ENCODE measurements at places on chromosomes 13 and 19.

- DNase-seq = no peak
Observed at GRCh38 chr13:73339086-73339485, 280.3 kb downstream of the KLF5 start.

- peak; percentile 12 for DNase-seq
Observed at GRCh38 chr13:19597523-19597922, 35.9 kb upstream of the MPHOSPH8 start.

- no peak for DNase-seq
Observed at GRCh38 chr19:19132912-19133311, 5.4 kb downstream of the TMEM161A start.

- DNase-seq = no peak
Observed at GRCh38 chr19:15298847-15299567, 33.3 kb downstream of the BRD4 start.

- peak; percentile 21 for DNase-seq
Observed at GRCh38 chr19:36573895-36574720, 1.0 kb upstream of the ZNF529 start.

DNA sequence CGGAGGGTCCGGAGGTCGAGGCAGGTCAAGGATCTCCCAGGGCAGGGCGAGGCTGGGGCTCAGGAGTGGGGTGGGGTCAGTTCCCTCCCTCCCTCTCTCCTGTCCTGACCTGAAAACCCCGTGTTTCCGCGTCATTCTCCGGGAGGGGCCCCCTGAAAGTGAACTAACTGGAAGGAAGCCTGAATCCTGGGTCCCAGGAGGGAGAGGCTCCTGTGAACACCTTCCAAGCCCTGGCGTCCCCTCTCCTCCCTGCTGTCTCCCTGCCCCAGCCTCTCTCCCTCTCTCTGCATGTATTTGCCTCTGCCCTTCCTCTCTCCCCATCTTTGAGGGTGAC, 741 bp upstream of the CADM4 start:
- no peak for DNase-seq

GRCh38 chr19:49104229-49104864, 9.8 kb upstream of the LIN7B start:
- no peak for DNase-seq

- DNase-seq = peak; percentile 34
Observed at GRCh38 chr13:49443357-49443703, 534 bp downstream of the CAB39L start.

DNA sequence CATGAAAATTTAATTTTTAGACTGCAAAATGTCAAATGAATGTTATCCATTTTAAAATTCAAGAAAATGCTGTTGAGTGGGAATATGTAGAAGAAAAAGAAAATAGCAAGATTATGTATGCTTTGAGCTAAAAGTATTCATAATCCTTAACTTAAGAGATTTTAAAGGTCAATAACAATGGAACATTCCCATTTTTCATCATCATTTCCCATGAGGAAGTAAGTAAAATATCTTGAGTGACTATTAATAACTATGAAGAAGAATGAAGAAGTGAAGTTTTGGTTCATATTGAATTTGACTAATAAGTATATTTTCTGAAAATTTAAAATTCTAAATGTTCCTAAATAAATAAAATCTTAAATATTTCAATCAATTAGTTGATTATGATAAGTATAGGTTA, 273.4 kb downstream of the DACH1 start:
- no peak for DNase-seq

DNA sequence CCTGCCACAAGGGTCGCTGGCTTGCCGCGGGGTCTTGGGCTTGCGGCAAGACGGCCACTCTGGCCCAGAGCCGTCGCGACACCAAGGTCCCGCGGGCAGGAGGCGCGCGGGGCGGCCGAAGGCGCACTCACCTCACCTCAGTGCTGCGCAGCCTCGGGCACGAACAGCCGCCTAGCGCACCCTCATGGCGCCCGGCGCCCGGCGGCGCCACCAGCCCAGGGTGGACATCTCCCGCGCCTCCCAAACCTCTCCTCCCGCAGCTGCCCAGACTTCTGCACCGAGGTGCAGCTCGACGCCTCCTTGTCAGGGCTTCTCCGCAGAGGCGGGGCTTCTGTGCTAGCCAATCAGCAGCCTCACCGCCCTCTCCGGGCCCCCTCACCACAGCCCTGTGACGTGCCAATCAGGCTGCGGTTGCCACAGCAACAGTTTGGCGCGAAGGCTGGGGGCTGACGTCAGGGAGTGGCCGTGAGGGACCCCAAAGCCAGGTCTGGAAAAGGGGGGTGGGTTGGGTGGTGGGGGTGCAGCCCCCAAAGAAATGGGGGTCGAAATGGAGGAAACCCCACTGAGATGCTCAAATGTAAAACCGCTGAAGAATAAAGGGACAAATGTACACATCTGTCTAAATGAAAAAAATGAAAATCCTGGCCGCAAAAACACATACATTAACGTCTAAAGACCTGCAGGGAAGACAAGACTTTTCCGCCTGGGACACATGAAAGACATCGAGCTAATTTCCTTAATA, at the start of the genes PEG3 and ZIM2:
Gene PEG3 (minus strand): TSS at position 276 of the 742 bp plus-strand sequence. CDS start 16,071 bp downstream, outside the sequence.
Gene ZIM2 (minus strand): TSS at position 276 of the 742 bp plus-strand sequence. CDS start 16,449 bp downstream, outside the sequence.
- DNase-seq = no peak

- no peak for DNase-seq
Observed at GRCh38 chr13:27827646-27828045, 35.4 kb downstream of the GSX1 start.

- no peak for DNase-seq
Observed at GRCh38 chr13:20311596-20311995, 79.5 kb upstream of the GJB6 start.

DNA sequence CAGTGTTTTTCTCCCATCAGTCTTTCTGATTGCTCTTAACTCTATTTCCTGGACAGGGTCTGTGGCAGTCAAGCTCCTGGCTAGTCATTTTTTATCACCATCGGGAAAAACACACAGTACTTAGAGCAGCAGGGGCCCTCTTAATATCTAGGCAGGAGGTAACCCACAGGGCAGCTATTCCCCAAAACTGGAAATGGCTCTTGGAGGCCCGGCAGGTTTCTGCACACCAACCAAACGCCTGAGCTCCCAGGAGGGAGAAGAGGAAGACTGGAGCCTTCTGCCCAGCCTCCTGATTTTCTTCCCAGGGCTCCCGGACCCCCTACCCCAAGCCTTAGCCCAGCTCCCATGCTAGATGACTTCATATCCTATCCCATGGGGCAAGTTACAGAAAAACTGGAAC, 49.3 kb upstream of the VSTM2B start:
- no peak for DNase-seq

DNA sequence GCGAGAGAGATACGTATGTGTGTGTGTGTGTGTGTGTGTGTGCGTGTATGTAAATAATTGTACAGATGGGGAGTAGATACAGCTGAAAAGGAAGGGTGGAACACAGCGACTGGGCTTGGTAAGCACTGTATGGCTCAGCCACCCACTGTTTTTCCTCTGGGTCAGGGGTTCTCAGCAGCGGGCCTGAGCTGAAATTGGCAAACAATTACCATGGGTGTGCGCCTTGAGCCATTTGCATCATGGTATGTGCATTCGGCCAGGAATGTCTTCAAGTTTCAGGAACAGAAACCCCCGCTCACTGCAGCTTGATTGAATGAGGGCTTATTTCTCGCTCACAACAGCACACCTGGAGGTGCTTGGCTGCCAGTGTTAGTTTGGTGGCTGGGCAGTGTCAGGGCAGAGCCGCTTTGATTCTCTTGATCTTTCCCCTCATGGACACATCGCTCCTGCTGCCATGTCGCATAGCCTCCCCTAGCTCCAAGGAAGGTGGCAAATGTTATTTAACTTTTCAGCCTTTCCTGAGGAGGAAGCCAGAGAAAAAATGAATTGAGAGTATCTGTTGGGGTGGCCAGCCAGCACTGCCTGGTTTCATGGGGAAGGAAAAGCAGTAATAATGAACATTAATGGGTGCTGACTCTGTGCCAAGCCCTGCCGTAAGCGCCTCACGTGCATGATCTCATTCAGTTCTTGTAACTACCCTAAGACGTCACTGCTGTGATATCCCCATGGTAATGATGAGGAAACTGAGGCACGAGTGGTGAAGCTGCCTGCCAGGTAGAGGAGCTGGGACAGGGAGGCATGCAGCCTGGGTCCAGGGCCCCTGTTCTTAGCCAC, 126.9 kb downstream of the SIPA1L3 start:
- no peak for DNase-seq

DNA sequence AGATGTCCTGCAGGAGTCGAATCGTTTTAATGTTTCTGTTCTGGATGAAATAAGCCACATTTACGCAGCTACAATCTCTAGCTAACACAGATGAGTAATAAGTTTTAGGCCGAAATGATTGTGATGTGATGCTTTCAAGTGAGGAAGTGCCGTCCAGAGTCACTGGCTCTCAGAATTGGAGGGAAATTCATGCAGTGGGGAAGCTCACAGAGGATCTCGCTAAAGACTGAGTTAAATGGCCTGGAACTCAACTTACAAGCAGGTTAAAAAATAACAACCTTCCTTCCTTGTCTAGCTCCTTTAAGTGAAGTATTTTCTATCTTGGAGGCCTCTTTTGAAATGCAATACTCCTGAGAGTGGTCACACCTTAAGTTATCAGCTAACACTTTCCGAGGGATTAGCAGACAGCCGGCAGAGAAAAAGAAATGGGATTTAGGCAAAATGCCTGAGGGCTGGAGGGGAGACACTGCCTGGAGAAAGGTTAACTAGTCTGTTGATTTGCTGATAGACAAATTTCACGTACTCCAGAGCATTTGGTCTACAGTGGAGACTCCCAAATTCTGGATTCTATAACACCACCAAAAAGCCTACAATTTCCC, 74.2 kb downstream of the IRS2 start:
- no peak for DNase-seq

GRCh38 chr19:29672933-29673336, 7.7 kb downstream of the PLEKHF1 start:
- DNase-seq = no peak

DNA sequence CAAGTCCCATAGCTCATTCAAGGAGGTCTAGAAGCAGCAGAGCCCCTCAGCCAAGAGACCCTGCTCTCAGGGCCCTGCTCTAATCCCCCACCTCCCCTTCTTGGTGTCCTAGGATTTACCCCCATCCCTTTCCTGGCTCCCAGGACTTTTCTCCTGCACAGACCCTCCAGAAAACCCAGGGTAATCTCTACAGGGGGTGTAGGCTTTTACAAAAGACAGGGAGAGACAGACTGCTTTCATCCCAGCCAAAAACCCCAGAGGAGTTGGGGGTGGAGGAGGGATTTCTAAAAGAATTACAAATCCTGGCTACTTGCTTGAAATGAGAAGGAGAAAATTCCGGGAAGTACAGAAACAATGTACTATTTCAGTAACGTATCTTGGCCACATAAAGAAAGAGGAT, 133.3 kb downstream of the TNFSF13B start:
- no peak for DNase-seq

GRCh38 chr13:92972751-92973150, 253.9 kb upstream of the GPC6 start:
- DNase-seq = no peak

DNA sequence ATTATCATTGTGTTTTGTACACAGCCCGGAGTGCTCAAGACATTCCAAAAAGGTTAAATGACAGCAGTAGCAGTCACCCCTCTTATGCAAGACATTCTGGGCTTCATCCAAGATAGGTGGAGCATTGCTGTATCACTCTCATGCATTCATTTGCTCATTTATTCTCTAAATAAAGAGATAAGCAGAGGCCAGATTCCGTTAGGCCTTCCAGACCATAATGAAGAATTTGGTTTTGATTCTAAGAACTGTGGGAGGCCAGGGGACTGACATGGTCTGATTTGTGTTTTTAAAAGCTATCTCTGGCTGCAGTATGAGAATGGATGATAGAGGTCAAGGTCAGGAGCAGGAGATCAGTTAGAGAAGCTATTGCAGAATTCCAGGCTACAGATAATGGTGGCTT, 145.8 kb downstream of the KCNRG start:
- peak; percentile 35 for DNase-seq

- no peak for DNase-seq
Observed at GRCh38 chr13:59856281-59856810, 307.4 kb downstream of the DIAPH3 start.

GRCh38 chr13:23705583-23705982, 135.4 kb downstream of the TNFRSF19 start:
- DNase-seq = peak; percentile 43

DNA sequence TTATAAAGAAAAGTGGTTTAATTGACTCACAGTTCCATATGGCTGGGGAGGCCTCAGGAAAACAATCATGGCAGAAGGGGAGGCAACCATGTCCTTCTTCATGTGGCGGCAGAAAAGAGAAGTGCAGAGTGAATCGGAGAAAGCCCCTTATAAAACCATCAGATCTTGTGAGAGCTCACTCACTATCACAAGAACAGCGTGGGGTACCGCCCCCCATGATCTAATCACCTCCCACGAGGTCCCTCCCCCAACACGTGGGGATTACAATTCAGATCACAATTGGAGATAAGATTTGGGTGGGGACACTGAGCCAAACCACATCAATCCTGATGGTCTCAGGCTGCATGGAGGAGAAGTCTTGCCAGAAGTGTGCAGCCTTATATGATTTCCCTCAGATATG, 26.0 kb downstream of the TM9SF2 start:
- DNase-seq = no peak

- no peak for DNase-seq
Observed at GRCh38 chr13:23140492-23140891, 40.3 kb upstream of the SGCG start.
